ENCODE measurements at places on chromosomes 13 and 19.
A peak's percentile ranks its signal among the peaks of the same experiment; 100 is the strongest.

DNA sequence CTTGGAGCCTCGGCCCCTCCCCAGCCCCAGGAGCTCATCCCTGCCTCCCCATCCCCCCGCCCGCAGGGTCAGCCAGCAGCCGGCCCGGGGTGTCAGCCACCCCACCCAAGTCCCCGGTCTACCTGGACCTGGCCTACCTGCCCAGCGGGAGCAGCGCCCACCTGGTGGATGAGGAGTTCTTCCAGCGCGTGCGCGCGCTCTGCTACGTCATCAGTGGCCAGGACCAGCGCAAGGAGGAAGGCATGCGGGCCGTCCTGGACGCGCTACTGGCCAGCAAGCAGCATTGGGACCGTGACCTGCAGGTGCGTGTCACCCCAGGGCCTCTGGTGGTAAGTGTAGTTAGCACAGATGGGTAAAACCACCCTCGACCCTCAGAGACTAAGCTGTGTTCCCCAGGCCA, 13.8 kb downstream of the MAP1S start:
- DNase-seq: no peak

GRCh38 chr19:1901940-1902404, 3.2 kb upstream of the ADAT3 start:
- no peak for DNase-seq

- DNase-seq: no peak
These were observed 189.6 kb upstream of the CSNK1A1L start for GRCh38 chr13:37295071-37295470.

DNA sequence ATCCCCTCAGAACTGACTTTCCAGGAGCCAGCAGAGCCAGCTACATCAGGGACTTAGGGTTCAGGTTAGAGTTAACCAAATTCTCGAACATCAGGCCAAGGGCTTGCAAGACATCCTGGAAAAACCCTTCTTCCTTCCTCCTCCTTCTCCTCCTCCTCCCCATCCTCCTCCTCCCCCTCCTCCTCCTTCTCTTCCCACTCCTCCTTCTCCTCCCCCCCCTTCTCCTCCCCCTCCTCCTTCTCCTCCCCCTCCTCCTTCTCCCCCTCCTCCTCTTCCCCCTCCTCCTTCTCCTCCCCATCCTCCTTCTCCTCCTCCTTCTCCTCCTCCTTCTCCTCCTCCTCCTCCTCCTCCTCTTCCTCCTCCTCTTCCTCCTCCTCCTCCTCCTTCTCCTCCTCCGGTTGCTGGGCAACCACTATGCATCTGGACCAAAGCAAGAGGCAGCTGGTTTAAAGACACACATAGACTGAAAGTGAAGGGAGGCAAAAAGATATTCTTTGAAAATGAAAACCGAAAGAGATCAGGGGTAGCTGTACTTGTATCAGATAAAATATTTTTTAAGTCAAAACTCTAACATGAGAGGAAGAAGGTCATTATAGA, 5.9 kb upstream of the CCL25 start:
- no peak for DNase-seq

DNA sequence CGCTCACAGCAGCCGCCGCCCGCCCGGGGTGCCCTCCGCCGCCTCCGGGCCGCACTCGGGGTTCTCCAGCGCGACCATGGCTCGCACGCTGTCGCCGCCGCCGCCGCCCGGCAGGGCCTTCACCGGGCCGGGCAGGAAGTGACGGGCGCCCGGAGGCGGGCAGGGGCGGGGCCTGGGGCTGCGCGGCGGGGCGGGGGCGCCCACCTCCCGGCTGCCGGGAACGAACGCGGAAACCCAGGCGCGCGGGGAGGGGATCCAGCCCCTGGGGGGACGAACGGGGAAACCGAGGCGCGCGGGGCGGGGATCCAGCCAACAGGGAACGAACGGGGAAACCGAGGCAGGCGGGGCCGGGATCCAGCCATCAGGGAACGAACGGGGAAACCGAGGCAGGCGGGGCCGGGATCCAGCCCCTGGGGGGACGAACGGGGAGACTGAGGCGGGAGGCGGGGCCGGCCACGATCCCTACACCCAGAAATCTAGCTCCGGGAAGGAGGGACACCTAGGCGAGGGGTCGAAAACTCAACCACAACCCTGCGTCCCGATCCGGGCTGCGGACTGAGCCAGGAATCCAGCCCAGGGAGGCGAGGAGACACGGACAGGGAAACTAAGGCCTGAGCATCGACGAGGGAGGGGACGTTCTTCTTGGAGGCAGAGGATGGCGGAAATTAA, at the start of gene R3HDM4:
R3HDM4 (minus strand) TSS at position 140 of the 669 bp plus-strand sequence; CDS start at position 78, 62 bp downstream.
- no peak for DNase-seq

DNA sequence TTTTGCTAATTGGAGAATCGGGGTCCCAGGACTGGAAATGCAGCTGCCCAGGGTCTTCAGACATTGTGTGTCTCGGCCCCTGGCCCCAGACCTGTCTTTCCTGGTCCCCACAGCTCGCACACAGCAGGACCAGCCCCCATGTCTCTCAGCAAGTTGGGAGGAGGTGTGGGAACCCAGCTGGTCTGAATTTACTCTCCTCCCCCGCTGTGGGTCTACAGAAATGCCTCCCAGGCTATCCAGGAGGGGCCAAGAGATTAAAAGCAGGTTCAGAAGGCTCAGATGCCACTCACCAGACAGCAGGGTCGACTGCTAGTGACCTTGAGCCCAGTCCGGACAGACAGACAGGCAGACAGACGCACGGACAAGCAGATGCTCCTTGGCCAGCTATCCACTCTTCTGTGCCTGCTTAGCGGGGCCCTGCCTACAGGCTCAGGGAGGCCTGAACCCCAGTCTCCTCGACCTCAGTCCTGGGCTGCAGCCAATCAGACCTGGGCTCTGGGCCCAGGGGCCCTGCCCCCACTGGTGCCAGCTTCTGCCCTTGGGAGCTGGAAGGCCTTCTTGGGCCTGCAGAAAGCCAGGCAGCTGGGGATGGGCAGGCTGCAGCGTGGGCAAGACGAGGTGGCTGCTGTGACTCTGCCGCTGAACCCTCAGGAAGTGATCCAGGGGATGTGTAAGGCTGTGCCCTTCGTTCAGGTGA, at the start of gene DAND5:
DAND5 (plus strand) TSS at position 285 of the 697 bp plus-strand sequence; CDS start at position 370, 85 bp downstream.
- no peak for DNase-seq

GRCh38 chr19:15331419-15332310, 674 bp downstream of the BRD4 start:
- DNase-seq: no peak

DNA sequence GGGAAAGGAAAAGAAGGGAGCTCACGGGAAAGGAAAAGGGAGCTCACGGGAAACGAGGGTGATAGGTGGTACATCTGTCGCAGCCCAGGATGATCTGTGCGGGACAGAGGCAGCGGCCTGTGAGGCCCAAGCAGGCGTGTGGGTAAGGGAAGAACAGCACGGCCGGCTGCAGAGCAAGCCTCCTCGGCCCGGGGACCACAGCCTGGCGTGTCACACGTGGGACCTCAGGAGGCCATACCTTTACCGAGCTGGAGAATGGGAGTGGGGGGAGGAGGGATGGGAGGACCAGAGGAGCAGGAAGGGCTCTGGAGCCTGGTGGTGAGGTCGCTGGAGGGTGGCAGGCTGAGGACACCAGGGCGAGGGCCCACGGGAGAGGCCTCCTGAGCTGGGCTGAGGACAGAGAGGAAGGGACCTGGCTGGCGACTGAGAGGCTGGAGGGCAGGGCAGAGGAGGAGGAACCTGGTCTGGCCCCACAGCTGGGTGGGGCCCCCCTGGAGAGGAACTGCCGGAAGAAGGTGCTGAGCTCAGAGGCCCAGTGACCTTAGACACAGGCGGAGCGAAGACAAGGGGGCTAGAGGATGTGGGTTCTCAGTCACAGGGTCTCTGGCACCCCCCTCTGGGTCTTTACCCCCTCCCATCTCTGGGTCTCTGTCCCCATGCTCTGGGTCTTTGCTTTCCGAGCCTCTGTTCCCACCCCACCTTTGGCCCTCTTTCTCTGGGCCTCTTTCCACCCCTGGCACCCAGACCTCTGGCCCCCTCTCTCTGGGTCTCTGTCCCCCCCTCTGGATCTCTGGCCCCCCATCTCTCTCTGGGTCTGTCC, 2.9 kb upstream of the FTL start:
- DNase-seq: peak; percentile 92

GRCh38 chr13:106369858-106370257, 165.6 kb downstream of the EFNB2 start:
- no peak for DNase-seq

DNA sequence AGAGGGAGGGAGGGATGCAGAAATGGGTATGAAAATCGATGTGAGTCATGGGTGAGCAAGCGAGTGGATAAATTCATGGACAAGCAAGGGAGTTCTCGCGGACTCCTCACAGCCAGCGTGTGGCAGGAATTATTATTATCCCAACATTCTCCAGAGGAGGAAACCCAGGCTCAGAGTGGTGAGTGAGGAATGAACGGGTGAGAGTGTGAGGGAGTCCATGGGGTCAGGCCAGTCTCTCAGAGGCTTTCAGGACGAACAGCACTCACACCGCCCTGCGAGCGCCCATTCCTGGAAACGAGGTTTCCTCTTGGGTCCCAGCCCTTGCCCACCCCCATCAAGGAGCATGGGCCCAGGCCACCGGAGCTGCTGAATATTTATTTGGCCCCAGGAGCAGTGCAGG, 6.3 kb upstream of the DNAAF3 start:
- no peak for DNase-seq

DNA sequence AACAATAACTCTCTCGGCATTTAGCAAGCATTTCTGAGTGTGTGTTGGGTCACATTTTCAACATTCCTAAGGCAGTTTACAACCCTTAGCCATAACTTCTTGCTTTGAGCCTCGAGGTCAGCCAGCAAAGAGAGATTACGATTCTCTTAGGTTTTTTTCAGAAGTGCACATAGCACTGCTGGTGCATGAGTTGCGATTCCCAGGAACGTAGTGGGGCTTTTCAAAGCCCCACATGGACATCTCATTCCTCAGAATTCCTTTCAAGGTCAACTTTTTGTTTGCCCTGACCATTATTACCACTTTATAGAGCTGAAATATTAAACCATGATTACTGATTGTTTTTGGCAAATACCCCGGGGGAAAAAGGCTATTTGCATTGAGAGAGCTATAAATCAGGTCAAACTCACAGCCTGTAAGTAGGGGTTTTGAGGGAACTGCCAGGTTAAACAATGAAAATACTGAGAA, 705.3 kb downstream of the GPC5 start:
- no peak for DNase-seq

DNA sequence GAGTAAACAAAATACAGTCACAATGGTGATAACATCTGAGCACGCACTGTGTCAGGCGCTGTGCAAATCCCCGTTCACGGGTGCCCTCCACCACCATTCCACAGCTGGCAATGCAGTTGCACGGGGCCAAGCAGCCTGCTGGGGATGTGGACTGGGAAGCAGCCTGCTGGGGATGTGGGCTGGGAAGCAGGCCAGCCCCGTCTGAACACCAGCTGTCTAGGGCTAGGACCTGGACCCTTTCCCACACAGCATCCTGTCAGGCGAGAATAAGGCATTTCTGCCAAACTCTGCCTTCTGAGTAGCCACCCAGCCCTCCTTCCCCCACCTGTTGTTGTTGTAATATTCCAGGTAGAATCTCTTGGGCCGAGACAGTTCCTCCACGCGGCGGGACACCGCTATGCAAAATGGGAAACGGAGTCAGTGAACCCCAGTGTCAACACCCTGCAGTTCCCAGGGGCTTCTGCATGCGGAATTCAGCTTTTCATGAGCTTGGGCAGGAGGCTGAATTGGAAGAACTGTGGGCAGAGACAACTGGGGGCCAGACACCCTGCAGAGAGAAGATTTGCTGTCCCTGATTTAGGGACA, 27.8 kb upstream of the MIER2 start:
- no peak for DNase-seq

DNA sequence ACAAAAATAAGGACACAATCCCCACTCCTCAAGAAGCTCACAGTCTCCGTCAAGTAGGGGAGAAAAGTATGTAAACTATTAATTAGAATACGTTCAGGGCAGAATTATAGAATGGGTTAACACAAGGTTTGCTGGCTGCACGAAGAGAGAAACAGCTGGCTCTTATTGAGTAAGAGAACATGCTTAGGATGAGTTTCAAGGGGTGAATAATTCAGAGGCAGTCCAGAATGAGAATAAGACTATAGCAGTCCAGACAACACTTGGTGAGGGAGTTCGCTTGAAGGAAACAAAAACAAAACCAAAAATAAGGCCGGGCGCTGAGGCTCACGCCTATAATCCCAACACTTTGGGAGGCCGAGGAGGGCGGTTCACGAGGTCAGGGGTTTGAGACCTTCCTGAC, 61.9 kb downstream of the THSD1 start:
- no peak for DNase-seq

- no peak for DNase-seq
These were observed 772 bp downstream of the PARP4 start for GRCh38 chr13:24511816-24512196.

DNA sequence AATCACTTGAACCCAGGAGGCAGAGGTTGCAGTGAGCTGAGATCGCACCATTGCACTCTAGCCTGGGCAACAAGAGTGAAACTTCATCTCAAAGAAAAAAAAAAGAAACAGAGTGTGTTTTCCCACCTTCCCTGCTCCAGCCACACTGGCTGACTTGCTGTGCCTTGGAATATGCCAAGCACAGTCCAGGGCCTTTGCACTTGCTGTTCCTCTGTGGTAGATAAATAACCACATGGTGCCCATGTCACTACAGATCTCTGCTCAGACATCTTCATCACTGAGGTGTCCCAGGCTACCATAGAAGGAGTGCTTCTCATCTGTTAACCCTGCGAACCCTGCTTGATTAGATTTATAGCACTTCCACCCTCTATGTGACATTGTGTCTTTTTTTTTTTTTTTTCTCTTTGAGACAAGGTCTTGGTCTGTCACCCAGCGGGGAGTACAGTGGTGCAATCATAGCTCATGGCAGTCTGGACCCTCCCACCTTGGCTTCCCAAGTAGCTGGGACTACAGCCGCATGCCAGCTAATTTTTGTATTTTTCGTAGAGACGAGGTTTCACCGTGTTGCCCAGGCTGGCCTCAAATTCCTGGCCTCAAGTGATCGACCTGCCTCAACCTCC, 10.4 kb downstream of the SMARCA4 start:
- DNase-seq: no peak

DNA sequence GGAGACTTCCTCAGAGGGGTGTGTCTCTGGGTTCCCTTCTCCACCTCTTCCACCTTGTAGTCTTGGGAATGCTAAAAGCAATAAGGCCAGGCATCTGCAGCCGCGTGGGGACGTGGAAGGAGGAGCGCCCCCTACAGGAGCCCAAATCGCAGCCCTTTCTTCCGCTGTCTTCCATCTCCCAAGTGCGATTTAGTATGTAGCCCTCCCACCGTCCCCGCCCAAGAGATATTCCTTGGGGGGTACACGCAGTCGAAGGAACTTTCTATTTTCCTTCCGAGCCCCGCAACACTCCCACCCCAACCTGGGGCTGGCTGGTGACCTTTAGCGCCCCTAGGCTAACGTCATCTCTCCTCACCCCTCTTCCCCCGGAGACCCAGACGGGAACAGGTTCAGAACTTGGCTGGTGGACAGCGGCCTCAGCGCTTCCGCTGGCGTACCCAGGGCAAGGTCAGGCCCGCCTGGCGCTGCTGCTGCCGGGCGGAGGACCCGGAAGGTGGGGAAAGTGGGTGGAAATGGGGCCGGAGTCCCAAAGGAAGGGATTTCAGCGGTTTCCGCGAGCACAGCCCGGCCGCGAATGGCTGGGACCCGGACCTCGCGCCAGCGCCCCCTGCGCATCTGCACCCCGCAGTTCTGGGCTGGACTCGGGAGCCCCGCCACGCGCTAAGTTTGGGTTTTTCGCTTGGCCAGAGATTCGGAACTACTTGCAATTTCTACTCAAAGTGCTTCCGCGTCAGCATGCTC, 2.1 kb upstream of the PCDH8 start:
- peak; percentile 76 for DNase-seq

Data from Caki2 (cell line).